Hair follicle dermal papilla cell (primary cell): ENCODE measurements at places on chromosomes 4 and X. TPM values are rescaled to one million over a fixed set of nuclear protein-coding genes. Genes with fewer than 3 reads are reported as not detected.

NAP1L3 gene
- 8.7 and 11.8 TPM in 2 replicates for total RNA-seq

KLF8 gene
- total RNA-seq, result 6.8 and 8.0 TPM in 2 replicates

RGN gene
- 4.0 and 5.0 TPM in 2 replicates for total RNA-seq

INTU gene
- total RNA-seq, result 10.9 and 13.1 TPM in 2 replicates

FGFRL1 gene
- 20.6 and 20.9 TPM in 2 replicates for total RNA-seq

FAM47E gene
- 0.36 and 0.97 TPM in 2 replicates for total RNA-seq

MYL5 gene
- total RNA-seq, result 19.8 and 21.3 TPM in 2 replicates

BST1 gene
- 10.2 and 11.8 TPM in 2 replicates for total RNA-seq

PF4V1 gene
- total RNA-seq, result not detected in 2 replicates

G3BP2 gene
- total RNA-seq, result 123 and 125 TPM in 2 replicates

IL21 gene
- not detected in 2 replicates for total RNA-seq
